ENCODE measurements at places on chromosomes 4 and X.

DNA sequence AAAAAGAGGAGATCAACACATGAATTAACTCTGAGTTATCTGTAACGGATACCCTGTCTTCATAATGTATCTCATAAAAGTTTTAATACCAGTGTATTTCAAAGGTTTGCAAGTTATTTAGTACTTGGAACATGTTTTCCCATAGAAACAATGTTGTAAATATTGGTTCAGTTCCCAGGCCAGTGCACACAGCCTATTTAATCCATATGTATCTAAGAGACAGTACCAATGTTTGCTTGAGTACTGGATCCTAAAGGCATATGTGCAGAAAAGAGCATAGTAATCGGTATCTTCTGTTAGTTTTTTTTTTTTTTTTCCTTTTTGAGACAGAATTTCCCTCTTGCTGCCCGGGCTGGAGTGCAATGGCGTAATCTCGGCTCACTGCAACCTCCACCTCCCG lies 46.1 kb downstream of the SLIT2 start:
- no peak for DNase-seq

- DNase-seq: no peak
Measured at GRCh38 chr4:13584481-13584880, 40.2 kb upstream of the NKX3-2 start.

DNA sequence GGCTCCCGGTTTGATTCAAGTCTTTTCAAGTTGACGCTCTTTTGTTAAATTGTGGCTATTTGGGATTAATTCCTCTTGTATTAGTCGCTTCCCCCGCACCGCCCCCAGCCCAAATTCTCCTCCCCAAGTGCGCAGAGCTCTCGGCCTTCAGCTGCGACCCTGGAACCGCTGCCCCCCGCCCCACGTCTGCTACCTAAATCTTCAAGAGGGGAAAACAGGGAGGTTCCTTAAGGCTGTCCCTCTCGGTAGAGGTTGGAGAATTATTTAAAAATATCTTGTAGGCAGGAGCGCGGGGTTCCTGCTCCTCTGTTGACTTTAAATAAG lies 860 bp upstream of the RPS6KA3 start:
- DNase-seq: no peak

- DNase-seq: peak; percentile 11
Measured at GRCh38 chrX:15854080-15854655, 445 bp downstream of the AP1S2 start.

GRCh38 chrX:39823424-39823823 lies 274.3 kb downstream of the BCOR start:
- no peak for DNase-seq

- no peak for DNase-seq
Measured at GRCh38 chr4:77710059-77710458, 104.4 kb downstream of the CXCL13 start.

DNA sequence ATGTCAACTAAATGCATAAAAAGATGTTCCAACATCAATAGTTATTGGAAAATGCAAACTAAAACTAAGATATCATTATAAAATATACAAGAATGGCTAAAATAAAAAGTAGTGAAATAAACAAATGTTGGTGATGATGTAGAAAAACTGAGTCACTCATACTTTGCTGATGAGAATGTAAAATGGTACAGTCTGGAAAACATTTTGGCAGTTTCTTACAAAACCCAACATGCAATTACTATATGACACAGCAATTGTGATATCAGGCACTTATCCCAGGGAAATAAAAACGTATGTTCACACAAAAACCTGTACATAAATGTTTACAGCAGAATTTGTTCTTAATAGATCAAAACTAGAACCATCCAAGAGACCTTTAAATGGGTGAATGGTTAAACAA lies 182.6 kb downstream of the RTL9 start:
- DNase-seq: peak; percentile 11

DNA sequence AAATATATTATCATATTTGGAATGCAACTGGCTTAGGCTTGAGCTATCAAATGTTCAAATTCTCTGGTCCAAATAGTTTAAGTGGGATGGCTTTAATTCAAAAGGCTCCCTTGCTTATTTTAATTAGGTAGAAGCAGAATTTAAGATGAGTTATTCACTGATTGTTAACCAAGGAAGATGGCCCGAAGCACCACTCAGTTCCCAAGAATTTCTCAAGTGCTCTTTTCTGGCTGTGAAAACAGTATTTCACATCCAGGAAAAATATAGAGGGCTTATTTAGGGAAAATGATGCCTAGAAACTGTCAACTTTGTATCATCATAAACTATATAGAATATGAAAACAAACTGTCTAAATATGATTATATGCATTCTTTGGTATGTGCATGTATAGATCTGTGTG lies 246.5 kb upstream of the SFRP2 start:
- peak; percentile 45 for DNase-seq

DNA sequence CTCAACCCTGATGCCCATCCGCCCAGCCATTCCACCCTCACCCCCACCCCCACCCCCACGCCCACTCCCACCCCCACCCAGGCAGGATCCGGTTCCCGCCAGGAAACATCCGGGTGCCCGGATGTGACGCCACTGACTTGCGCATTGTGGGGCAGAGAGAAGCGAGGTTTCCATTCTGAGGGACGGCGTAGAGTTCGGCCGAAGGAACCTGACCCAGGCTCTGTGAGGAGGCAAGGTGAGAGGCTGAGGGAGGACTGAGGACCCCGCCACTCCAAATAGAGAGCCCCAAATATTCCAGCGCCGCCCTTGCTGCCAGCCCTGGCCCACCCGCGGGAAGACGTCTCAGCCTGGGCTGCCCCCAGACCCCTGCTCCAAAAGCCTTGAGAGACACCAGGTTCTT lies at the start of gene MAGEA1:
Gene MAGEA1 (plus strand): TSS at position 154 of the 400 bp plus-strand sequence. CDS start 3,106 bp downstream, outside the sequence.
- DNase-seq: no peak

DNA sequence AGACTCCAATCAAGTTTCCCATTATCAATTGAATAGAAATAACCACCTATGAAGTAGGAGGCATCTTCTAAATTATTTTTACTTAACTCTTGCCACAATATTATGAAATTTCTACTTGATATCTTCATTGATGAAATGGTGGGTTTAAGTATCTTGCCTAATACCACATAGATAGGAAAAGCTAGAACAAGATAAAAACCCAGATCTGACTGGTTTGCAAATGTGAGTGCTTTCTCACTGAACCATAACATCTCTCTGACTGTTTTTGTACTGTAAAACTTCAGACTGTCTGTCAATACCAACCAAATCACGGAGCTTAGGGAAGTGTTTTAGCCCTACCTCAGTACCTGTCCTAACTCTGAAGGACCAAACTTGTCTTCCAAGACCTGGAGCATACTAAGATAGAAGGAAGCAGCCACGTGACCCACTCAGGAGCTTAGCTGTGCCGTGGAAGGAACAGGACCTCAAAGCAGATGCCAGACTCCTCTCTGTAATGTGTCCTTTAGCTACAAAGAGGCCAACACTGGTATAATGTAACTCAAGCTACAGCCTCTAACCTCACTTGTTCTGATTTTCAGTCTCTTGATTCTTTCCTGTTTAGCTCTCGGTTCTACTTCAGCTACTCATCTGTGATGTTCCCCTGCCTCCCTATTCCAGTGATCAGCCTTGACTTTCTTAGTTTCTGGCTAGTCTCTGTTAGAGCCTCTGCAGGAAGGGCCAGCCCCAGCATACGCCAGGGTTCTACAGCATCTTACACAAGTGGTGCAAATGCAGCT lies 84.4 kb downstream of the LRP2BP start:
- no peak for DNase-seq

DNA sequence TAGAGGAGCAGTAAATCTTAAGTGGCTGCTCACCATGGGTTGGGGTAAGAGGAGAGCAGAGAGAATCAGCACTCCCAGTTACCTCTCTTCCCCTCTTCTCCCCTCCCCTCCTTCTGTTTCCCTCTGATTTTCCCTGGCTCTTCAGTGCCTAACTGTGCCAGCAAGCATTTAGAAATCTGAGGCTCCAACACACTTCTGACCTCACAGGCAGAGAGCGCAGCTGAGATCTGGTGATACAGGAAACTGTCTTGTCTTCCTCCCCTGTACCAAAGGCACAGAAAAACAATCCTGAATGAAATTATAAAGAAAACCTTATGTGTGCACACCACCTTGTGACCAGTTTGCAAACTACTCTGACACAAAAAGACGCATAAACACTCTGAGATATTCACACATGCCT lies 82.4 kb upstream of the SMIM10 start:
- peak; percentile 51 for DNase-seq

GRCh38 chr4:4890574-4891255 lies 31.2 kb downstream of the MSX1 start:
- DNase-seq: no peak

DNA sequence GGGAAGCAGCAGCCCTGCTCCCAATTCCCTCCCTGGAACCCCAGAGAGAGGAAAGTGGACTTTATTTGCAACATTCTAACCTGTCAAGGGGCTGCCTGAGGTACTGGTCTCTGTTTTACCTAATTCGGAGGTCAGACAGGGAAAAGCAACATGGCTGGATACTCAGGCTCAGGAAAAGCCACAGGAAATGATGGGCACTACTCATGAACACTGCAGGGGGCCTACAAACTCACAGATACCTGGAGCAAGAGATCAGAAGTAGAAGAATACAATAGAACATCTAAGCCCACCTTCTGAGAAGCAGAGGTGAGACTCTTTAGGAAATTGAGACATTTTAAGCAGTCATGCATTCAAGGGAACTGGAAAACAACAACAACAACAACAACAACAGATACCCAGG lies 15.4 kb upstream of the CSTF2 start:
- no peak for DNase-seq

GRCh38 chrX:150161193-150161592 lies 201.9 kb upstream of the MAMLD1 start:
- DNase-seq: no peak

DNA sequence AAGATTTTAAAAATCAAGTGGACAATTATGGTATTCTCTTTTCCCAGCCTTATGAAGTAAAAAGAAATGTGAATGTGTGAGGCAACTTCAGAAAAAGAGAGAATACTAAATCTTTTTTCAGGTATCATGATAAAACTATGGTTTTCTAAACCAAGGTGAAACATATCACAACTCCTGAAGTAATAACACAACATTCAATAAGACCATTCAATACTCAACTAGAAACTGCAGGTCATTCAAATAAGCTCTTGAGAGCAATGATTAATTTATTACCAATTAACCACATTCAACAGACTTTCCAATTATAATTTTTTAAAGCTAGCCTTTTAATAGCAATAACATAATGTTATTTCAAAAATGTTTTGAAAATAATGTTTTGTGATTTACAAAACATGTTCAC lies 35.8 kb downstream of the SLC10A7 start:
- no peak for DNase-seq

GRCh38 chr4:188289531-188290125 lies 150.4 kb downstream of the TRIML1 start:
- no peak for DNase-seq

DNA sequence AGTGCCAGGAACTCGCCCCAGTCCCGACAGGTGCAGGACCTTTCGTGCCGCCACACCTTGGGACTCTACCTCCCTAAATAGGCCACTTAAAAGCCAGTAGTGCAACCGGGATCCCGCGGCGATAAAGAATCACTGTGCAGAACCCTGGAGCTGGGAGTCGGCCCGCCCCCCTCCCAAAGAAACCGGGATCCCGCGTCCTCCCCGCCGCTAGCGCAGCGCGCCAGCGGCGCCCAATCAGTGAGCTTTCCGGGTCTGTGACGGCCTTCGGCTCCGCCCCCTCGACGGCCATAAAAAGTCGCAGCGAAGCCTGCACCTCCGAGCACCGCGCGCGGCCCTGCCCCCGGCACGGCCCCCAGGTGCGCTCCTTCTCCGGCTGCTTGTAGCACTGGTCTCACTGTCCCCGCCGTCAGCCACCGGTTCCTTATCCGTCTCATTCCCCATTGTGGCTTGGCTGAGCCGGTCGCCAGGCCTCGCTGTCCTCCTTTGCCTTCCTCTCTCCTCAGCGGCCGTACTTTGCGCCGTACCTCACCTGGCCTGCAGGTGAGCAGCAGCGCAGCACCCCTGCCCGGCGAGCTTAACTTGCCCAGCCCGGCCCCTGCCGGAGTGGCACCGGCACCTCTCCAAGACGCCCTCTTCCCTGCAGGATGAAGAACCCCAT lies at the start of gene LRAT:
Gene LRAT (plus strand): TSS at position 318 of the 658 bp plus-strand sequence. CDS start 327 bp downstream, at position 645.
- DNase-seq: no peak

DNA sequence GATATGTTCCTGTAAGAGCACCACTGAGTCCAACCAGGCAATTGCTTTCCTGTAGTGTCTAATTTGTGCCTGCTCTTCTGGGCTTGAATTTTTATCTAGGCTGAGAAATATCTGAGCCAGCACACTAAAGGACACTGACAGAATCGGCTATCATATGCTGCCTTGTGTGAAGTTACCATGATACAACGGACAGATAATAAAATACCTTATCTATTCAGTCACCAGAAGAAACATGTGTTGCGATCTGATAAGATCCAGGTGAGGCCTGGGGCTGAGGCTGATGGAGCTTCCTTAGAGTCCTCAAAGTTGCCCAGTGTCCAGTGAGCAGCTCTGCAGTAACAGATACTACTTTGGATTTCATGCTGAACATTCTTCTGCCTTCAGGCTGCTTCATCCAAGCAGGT lies 111.8 kb downstream of the ZNF518B start:
- DNase-seq: no peak

GRCh38 chr4:20378181-20378580 lies 126.5 kb downstream of the SLIT2 start:
- DNase-seq: no peak

DNA sequence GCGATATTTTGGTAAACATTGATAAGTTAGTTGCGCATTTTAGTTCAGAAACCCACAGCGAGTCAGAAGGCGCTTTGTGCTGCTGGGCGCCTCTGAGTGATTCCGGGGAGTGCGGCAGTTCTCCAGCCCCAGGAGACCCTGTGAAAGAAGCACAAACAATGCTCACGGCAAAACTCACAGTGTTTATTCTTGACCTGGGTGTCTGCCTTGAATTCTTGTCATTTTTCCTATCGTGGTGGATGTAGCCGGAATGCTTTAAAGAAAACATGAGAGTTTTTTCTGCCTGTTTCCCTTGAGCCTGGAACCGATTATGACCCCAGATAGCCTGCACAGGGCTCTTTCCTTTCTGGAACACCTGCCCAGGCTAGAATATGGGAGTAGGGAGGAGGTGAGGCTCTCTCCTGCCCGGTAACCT lies 6.7 kb downstream of the TBL1X start:
- peak; percentile 28 for DNase-seq

DNA sequence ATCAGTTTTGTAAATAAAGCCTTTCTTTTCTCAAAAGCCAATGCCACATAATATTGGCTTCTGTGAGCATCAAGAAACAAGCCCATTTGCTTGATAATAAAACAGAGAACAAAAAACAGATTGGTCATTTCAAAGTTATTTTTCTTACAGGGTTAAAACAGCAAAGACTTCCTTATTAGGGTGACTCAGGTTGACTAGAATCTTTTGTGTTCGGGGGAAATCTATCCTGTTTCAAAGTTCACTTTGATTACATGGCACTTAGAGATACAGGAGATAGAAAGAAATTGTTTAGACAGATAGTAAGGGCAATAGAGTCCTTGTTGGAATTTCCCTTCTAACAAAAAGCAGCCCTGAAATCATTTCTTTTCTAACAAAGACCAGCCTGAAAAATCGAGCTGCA lies 170.0 kb upstream of the GLRA2 start:
- DNase-seq: no peak

GRCh38 chrX:114581528-114582263 lies 2.2 kb upstream of the HTR2C start:
- no peak for DNase-seq

Data from fibroblast of skin of scalp (primary cell).